Activated CD4-positive, alpha-beta T cell treated with anti-CD3 and anti-CD28 coated beads for 36 hours (primary cell): ENCODE measurements at places on chromosomes 7 and 10. TPM values are rescaled to one million over a fixed set of nuclear protein-coding genes. Genes with fewer than 3 reads are reported as not detected.
A peak's percentile ranks its signal among the peaks of the same experiment; 100 is the strongest.

- no peaks in the 10 kb centered on the region for H3K4me1 ChIP-seq
- no peaks in the 10 kb centered on the region for H3K36me3 ChIP-seq
- H3K27me3 ChIP-seq, result no peaks in the 10 kb centered on the region
- H3K4me3 ChIP-seq, result no peak overlapping the region
Measured at GRCh38 chr7:34338961-34339526, 319.0 kb upstream of the NPSR1 start.

DNA sequence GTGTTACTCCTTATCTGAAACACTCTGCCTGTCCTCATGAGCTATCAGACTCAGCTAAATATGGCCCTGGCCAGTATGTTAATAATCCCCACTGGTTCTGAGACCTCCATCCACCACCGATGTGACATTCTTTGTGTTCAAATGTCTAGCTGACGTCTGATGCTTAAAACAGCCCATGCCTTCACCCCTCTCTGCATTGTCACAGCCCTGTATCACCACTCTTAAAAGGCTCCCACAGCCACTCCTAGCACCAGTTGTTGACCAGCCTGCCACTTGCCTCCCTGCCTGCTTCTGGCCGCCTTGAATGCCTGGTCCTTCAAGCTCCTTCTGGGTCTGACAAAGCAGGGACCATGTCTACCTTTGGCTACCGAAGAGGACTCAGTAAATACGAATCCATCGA lies at the start of gene LMOD2:
TSS of gene LMOD2 (plus strand) at position 253 of the 400 bp plus-strand sequence. CDS start at position 351, 98 bp downstream.
- peaks cover 3% of the 10 kb centered on the region for H3K27me3 ChIP-seq
- no peak within 1 kb of the TSS for H3K4me3 ChIP-seq
- H3K4me1 ChIP-seq, result no peaks in the 10 kb centered on the region

GRCh38 chr10:122494833-122495232 lies 33.5 kb downstream of the HTRA1 start:
- no peak overlapping the region for H3K4me3 ChIP-seq
- H3K4me1 ChIP-seq, result peaks cover 22% of the 10 kb centered on the region
- H3K27ac ChIP-seq, result no peak overlapping the region
- no peaks in the 10 kb centered on the region for H3K36me3 ChIP-seq
- H3K27me3 ChIP-seq, result no peaks in the 10 kb centered on the region
- DNase-seq, result no peak

GRCh38 chr7:12565873-12566272 lies 4.6 kb upstream of the SCIN start:
- H3K36me3 ChIP-seq, result no peaks in the 10 kb centered on the region
- H3K4me1 ChIP-seq, result peaks cover 16% of the 10 kb centered on the region
- no peak overlapping the region for H3K27ac ChIP-seq
- H3K4me3 ChIP-seq, result no peak overlapping the region

- peaks cover 23% of the 10 kb centered on the region for H3K27me3 ChIP-seq
- DNase-seq, result no peak
- H3K4me1 ChIP-seq, result no peaks in the 10 kb centered on the region
- H3K36me3 ChIP-seq, result no peaks in the 10 kb centered on the region
Measured at GRCh38 chr7:42765931-42766330, 145.9 kb downstream of the C7orf25 start.

DNA sequence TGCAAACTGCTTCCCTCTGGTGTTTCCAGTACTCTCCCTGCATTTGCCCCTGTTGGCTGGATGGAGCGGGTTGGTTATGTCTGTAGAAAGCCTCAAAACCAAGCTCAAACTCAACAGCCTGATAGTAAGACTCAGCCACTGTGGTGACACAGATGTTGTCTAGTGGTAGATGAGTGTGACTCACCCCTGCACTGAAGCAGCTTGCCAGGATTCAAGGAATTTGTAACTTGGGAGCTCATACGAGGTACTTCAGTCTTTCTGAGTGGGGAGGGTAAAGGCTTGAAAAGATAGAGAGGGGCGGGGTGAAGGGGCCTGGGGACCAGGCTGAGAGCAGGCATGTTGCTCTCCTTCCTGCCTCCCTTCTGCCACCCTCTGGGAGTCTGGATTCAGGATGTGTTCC lies 22.9 kb upstream of the AQP1 start:
- no peak overlapping the region for H3K27ac ChIP-seq
- H3K4me1 ChIP-seq, result no peaks in the 10 kb centered on the region
- no peak overlapping the region for H3K4me3 ChIP-seq

DNA sequence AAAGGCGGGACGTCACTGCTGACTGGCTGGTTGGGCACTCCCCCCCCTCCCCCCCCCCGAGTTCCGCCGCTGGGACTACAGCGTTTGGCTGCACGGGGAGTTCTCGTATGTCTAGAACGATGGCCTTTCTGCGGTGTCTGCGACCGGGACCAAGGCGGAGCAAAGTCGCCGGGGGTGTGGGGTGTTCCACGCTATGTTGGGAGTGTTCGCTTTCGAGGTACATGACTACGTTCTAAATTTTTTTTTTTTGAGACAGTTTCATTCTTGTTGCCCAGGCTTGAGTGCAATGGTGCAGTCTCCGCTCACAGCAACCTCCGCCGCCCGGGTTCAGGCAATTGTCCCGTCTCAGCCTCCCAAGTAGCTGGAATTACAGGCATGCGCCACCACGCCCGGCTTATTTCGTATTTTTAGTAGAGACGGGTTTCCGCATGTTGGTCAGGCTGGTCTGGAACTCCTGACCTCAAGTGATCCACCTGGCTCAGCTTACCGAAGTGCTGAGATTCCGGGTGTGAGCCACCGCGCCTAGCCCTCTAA lies 573 bp upstream of the IDI1 start:
- peak overlapping the region; percentile 96 for H3K27ac ChIP-seq
- no peak for DNase-seq
- H3K27me3 ChIP-seq, result no peaks in the 10 kb centered on the region
- peaks cover 64% of the 10 kb centered on the region for H3K4me1 ChIP-seq
- H3K4me3 ChIP-seq, result peak overlapping the region; percentile 98

GRCh38 chr7:20529260-20529659 lies 86.2 kb upstream of the ABCB5 start:
- no peaks in the 10 kb centered on the region for H3K4me1 ChIP-seq
- H3K4me3 ChIP-seq, result no peak overlapping the region
- no peak for DNase-seq
- H3K27ac ChIP-seq, result no peak overlapping the region
- H3K27me3 ChIP-seq, result no peaks in the 10 kb centered on the region
- no peaks in the 10 kb centered on the region for H3K36me3 ChIP-seq

- H3K27ac ChIP-seq, result no peak overlapping the region
- H3K36me3 ChIP-seq, result no peaks in the 10 kb centered on the region
- H3K4me3 ChIP-seq, result no peak overlapping the region
- H3K27me3 ChIP-seq, result peaks cover 42% of the 10 kb centered on the region
- peaks cover 2% of the 10 kb centered on the region for H3K4me1 ChIP-seq
Measured at GRCh38 chr7:128909625-128910568, 612 bp downstream of the KCP start.

- H3K4me3 ChIP-seq, result no peak overlapping the region
- peaks cover 2% of the 10 kb centered on the region for H3K27me3 ChIP-seq
- no peak for DNase-seq
- no peaks in the 10 kb centered on the region for H3K36me3 ChIP-seq
- peaks cover 8% of the 10 kb centered on the region for H3K4me1 ChIP-seq
- no peak overlapping the region for H3K27ac ChIP-seq
Measured at GRCh38 chr10:77605466-77605865, 32.1 kb downstream of the KCNMA1 start.

GRCh38 chr10:103448746-103449145 lies 3.4 kb downstream of the CALHM2 start:
- H3K4me1 ChIP-seq, result peaks cover 40% of the 10 kb centered on the region
- peak overlapping the region; percentile 66 for H3K27ac ChIP-seq
- no peak overlapping the region for H3K4me3 ChIP-seq
- H3K27me3 ChIP-seq, result no peaks in the 10 kb centered on the region
- H3K36me3 ChIP-seq, result peaks cover 38% of the 10 kb centered on the region
- DNase-seq, result no peak

DNA sequence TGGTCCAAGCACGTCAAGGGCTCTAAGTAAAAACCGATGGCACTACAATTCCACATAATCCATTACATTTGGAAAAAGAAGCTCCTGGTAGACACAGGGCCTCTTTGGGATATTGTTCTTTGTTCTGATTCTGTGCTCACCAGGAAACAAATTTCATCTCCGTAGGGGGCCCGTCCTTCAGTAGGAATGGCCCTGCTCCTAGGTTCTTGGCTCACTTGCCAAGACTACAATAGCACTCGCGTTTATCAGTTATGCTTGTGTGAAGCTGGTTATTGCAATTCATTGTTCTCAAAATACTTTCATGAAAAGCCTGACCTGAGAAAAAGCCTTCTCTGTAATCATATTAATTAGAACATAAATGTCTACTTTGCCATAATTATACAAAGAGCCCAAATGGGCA lies 10.3 kb upstream of the ZC3HAV1L start:
- peaks cover 75% of the 10 kb centered on the region for H3K4me1 ChIP-seq
- no peaks in the 10 kb centered on the region for H3K27me3 ChIP-seq
- peaks cover 73% of the 10 kb centered on the region for H3K36me3 ChIP-seq

GRCh38 chr7:70042533-70042932 lies 444.3 kb downstream of the AUTS2 start:
- H3K27me3 ChIP-seq, result no peaks in the 10 kb centered on the region
- DNase-seq, result no peak
- no peaks in the 10 kb centered on the region for H3K4me1 ChIP-seq
- H3K27ac ChIP-seq, result no peak overlapping the region
- no peak overlapping the region for H3K4me3 ChIP-seq

DNA sequence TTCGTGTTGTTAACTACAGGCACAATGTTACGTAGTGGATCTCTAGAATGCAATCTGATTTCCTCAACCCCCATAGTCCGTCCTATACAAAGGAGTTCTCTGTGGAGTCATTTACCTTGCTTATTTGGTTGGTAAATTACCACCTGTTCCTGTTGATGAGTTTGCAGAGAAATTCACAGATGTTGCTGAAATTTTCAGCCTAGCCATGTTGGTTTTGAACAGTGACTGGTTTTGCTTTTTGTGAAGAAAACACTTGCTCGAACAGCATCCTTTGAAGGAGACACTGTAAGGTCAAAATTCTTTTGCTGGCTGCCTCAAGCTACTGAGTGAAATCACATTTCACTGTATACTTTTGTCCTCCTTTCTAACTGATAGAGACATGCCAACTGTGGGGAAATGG lies 15.4 kb upstream of the PRKCQ start:
- H3K4me3 ChIP-seq, result peak overlapping the region; percentile 46
- H3K36me3 ChIP-seq, result peaks cover 34% of the 10 kb centered on the region
- H3K27ac ChIP-seq, result peak overlapping the region; percentile 85
- no peak for DNase-seq

- H3K4me1 ChIP-seq, result peaks cover 29% of the 10 kb centered on the region
- peaks cover 2% of the 10 kb centered on the region for H3K36me3 ChIP-seq
- H3K27me3 ChIP-seq, result no peaks in the 10 kb centered on the region
- peak overlapping the region; percentile 92 for H3K27ac ChIP-seq
- peak overlapping the region; percentile 43 for H3K4me3 ChIP-seq
Measured at GRCh38 chr10:26430641-26431163, 7.4 kb upstream of the APBB1IP start.

DNA sequence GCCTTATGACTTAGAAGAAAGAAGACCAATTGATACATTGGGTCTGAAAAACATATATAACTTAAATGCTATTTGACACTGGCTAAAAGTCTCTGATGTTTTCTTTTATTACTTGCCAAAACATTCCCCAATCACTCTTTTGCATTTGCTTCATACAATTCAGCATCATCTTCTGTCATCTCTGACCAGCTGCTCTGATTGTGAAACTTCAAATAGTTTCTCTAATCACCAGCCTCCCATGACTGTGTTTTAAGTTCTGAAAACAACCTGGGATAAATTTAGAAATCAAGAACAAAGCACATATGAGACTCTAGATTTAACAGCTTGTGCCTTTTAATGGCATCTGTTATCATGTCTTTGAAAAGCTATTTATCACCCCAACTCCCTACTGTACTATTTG lies 208.4 kb upstream of the KCND2 start:
- H3K4me1 ChIP-seq, result no peaks in the 10 kb centered on the region
- H3K27ac ChIP-seq, result no peak overlapping the region
- no peak for DNase-seq
- no peaks in the 10 kb centered on the region for H3K36me3 ChIP-seq
- no peaks in the 10 kb centered on the region for H3K27me3 ChIP-seq

DNA sequence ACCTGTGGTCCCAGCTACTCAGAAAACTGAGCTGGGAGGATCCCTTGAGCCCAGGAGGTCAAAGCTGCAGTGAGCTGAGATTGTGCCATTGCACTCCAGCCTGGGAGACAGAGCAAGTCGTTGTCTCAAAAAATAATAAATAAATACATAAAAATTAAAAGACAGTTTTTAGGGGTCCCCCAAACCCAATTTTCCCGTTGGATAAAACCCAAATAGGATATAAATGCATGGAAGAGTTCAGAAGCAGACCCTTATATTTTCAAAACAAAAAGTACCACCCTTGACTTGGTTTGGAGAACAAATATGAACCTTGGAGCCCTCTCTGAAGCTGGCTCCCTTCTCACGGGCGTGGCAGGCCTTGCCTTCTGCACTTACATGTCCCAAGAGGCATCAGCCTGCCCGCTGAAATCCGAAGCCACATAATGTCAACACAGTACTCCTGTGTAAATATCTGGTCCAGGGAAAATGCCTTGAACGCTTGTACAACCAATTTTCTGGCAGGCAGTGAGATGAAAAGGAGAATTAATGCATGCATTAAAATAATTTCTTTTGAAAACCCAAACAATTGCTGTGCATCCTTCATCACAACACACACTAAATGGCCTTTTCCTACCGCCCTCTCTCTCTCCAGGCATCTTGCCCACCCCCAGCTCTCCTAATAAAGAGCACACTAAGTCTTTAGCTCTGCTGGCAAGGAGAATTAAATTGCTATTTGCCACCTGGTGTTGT lies 46.4 kb upstream of the PARD3 start:
- H3K27ac ChIP-seq, result no peak overlapping the region
- no peaks in the 10 kb centered on the region for H3K4me1 ChIP-seq
- peaks cover 5% of the 10 kb centered on the region for H3K27me3 ChIP-seq
- no peak overlapping the region for H3K4me3 ChIP-seq
- no peaks in the 10 kb centered on the region for H3K36me3 ChIP-seq

- DNase-seq, result no peak
- H3K27ac ChIP-seq, result no peak overlapping the region
- no peak overlapping the region for H3K4me3 ChIP-seq
- no peaks in the 10 kb centered on the region for H3K4me1 ChIP-seq
- H3K36me3 ChIP-seq, result no peaks in the 10 kb centered on the region
Measured at GRCh38 chr10:25815236-25815635, 118.8 kb upstream of the MYO3A start.

DNA sequence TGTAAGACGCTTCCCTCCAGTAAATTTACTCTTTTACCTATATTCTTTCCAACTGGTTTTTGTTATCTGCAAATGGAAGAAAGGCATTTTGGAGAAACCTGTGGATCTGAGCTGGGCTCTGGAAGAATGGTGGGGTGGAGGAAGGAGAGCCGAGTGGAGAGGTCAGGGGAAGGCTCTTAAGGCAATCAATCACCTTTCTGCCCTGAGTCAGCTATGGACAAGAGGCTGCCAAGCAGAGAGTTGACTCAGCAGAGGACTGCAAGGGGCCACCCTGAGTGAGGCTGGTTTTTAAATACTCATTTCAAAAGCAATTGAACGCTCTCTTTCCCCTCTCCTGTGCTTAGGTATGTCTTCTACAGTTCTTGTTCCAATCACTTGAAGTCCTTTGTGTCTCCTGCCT lies 81.8 kb downstream of the SPAG6 start:
- DNase-seq, result no peak
- no peak overlapping the region for H3K27ac ChIP-seq
- H3K4me3 ChIP-seq, result no peak overlapping the region
- H3K4me1 ChIP-seq, result no peaks in the 10 kb centered on the region

GRCh38 chr7:156780724-156781455 lies 112.1 kb downstream of the LMBR1 start:
- no peaks in the 10 kb centered on the region for H3K27me3 ChIP-seq
- peaks cover 47% of the 10 kb centered on the region for H3K4me1 ChIP-seq
- H3K4me3 ChIP-seq, result no peak overlapping the region
- H3K27ac ChIP-seq, result peak overlapping the region; percentile 63
- DNase-seq, result peak; percentile 67

PRLHR gene
- not detected for total RNA-seq

PNLIPRP2 gene
- not detected for total RNA-seq

WDR86 gene
- total RNA-seq, result not detected
